DMS79 (cell line): ENCODE measurements at places on chromosomes 4 and X.

GRCh38 chr4:12787261-12787660 lies 696.9 kb downstream of the RAB28 start:
- DNase-seq: no peak

DNA sequence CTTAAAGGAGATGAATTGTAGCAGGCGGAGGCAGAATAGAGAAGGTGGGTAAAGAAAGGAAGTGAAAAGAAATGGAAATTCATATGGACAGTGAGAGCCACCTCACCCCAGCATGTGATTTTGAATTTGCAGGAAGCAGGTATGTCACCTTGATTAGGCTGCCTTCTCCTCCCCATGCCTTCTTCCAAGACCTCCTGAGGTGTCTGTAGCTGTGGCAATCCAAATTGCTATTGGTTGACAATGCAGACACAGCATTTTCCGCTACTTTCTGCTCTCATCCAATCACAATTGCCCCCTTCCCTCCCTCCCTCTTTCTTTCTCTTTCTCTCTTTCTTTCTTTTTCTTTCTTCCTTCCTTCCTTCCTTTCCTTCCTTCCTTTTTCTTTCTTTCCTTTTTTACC lies 38.5 kb downstream of the RAB33B start:
- no peak for DNase-seq

DNA sequence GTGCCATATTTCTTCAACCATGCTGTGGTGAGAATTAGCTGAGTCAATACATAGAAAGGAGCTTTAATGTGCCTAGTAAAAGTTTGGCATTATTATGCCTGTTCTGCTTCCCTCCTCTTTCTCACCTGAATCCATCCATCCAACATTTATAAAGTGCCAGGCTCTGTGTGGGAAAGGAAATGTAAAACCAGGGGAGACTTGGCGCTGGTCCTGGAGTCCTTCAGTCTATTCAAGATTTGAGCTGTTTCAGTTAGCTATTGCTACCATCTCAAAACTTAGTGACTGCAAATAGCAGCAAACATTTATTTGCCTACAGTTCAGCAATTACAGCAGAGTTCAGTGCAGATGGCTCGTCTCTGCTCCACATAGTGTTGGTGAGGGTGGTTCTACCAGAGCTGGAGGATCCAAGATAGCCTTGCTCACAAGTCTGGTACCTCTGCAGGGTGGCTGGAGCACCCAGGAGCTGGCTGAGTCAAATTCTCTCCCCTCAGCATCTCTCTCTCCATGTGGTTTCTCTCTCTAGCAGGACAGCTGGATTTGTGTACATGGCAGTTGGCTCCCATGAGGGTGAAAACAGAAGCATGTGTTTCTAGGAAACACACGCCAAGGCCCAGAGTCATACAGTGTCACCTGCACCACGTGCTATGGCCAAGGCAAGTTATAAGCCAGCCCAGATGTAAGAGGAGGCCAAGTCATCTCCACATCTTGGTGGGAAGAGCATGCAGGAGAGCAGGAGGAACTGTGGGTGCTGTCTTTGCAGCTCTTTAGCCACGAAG lies 77.3 kb downstream of the FHDC1 start:
- DNase-seq: no peak

- DNase-seq: no peak
These were observed 77.8 kb downstream of the KLHL13 start for GRCh38 chrX:118038614-118039365.

- DNase-seq: no peak
These were observed 58.6 kb upstream of the ZC4H2 start for GRCh38 chrX:65034668-65035445.

DNA sequence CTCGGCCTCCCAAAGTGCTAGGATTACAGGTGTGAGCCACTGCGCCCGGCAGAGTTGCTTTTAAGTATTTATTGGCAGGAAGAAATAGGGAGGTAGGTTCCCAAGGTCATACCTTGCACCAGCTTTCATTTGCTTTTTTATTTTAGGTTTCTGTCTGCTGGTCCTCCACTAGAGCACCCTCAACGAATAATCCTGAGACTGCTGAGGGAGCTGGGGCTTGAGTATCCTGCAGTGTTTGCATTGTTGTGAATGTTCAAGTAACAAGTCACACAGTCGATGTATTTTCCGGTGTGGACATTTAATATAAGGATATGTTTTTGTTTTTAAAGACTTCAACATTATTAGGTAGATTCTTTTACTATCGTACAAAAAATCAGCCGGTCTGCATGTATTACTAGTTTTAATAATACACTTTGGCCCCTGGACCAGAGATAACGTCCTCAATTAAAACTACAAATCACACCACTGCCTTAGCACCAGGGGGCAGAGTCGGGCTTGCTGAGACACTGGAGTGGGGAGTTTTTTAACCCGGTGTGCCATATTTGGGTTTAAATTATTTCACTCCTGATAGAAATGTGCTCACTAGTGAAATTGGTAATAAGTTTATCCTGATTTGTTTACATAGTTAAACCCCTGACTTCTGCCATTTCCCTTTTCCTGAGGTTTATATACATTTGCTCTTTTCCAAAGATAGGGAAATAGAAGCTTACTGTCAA lies 11.6 kb downstream of the SMIM20 start:
- DNase-seq: no peak

GRCh38 chr4:175971388-175972179 lies 94.1 kb upstream of the WDR17 start:
- DNase-seq: no peak

DNA sequence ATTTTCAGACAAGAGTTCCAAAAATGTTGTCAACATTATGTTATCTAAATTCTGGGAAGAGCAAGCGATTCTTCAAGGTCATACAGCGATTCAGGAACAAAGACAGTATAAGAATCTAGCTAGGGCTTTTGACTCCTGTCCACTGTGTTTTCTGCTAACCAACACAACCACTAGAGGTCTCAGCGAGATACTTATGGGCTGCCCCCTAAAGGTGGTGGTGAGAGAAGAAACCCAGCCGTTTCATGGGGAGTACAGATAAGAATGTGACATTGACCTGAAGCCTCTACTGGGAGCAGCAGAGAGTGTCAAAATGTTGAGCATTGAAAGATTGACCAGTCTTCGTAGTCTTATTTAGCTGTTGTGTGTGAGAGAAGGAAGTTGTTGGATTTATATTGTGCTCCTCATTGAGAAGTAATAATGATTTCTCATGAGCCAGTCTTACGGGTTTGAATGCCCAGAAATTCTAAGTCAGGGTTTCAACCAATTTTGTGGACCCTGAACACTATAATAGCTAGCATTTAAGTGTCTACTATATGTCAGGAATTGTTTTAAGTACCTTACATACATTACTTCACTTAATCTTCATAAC lies 168.3 kb downstream of the SPRY1 start:
- no peak for DNase-seq

- no peak for DNase-seq
These were observed 369.5 kb upstream of the FAM241A start for GRCh38 chr4:111775556-111776297.

DNA sequence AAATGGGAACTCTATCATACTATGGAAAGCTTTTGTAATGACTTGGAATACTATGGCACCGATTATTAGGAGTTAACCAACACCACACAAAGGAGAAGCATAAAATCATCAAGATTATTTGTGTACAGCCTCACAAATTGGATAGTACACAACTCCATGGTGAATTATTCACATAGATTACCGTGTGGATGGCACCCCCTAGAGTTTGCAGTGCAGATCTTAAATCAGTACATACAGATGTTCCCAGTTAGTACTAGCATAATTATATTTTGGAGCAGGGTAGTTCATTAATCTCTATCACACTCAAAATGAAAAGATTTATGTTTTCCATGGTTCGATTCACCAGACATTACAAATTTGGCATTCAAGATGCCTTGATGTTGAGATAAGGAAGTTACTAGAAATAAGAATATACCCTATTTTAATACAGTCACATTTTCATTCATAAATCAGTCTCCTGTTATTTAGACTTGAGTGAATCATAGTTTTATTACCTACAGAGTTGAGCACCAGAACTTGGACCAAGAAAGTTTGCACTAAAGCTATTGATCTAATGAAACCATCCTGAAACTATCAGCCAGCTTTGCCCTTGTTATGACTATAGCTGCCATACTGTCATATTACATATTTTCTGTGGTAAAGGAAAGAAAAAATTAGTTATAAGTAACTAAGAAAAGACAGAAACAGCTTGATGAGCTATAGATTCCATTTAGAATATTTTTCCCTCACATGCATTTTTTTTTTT lies 531.8 kb downstream of the GLUD2 start:
- no peak for DNase-seq

DNA sequence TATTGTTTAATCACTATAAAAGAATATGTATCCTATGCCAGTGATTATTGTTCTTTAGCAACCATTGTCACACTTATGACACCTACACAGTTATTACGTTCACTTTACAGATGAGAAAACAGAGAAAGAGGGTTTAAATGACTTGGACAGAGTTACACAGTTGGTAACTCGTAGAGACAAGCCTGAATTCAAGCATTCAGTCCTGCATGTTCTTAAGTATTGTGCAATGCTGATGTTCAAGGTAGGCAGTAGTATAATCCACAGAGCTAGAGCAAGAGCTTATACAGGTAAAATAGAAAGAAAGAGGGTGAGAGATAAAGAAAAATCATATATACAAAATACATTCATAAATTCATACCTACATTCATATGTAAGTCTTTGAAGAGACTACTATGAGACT lies 249.8 kb upstream of the ANXA10 start:
- DNase-seq: no peak

- DNase-seq: no peak
These were observed 8.2 kb downstream of the CASP3 start for GRCh38 chr4:184641022-184641421.

DNA sequence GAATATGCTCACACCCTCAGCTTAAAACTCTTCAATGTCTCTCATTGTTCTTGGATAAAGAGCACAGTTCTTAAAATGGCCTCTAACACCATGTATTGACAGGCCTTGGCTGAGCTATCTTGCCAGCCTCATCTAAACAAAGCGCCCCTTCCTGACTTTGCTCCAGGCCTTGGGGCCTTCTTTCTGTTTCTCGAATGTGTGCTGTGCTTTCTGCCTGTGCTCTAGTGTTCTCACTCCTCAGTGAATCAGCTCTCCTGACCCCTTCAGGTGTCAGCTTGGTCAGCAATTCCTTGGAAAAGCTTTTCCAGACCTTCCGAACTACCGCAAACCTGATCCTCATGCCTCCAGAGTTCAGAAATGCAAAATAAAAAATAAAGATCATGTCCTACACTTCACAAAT lies 346.3 kb upstream of the FSTL5 start:
- DNase-seq: no peak

- DNase-seq: no peak
These were observed 1.2 kb downstream of the DMD start for GRCh38 chrX:33210156-33210555.

DNA sequence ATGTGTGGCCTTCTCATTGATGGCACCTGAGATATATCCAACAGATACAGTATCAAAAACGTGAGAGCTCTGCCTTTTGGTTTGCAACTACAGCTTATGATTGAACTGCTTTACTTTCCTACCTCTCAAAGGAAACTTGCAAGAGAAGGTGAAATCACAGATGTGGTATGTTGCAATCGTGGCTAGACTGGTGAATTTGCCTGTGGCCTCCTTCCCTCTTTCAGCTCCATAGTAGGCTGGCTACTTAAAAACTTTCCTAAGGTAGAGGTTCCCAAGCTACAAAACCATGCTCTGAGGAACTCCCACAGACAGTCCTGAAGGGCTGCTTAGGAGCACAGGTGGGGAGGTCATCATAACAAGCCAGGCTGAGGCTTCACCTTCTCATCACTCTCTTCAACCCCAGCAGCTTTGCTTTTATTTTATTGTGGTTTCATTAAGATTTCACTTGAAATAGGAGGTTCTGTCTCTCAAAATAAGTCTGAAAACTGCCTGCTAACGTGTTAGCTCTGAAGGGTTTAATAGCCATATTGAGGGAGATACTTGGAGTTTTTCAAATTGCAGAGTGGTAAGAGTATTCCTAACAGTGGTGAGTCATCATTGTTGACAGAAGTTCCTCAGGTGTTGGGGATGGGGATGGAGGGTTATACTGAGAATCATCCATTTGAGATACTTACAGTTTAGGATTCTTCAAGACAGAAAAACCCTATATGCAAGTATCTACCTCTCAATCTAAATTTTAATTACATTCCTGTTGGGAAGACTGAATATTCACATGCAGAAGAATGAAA lies 93.5 kb upstream of the UCP1 start:
- DNase-seq: no peak
